ENCODE measurements at places on chromosomes 7 and 10. TPM values are rescaled to one million over a fixed set of nuclear protein-coding genes. Genes with fewer than 3 reads are reported as not detected.

Gene ZCWPW1
- 0.81 TPM for total RNA-seq

Gene NRG3
- 3.3 TPM for total RNA-seq

Gene FZD1
- 15.8 TPM for total RNA-seq

Gene SH2D4B
- total RNA-seq: not detected

Gene FLNC
- 232 TPM for total RNA-seq

Gene FAM221A
- 3.3 TPM for total RNA-seq

Gene CPXM2
- total RNA-seq: under 0.01 TPM

Gene CUBN
- total RNA-seq: 0.16 TPM

Gene AS3MT
- total RNA-seq: 4.7 TPM
